Myocyte (in vitro differentiated cells): ENCODE measurements at places on chromosomes 4 and X. TPM values are rescaled to one million over a fixed set of nuclear protein-coding genes. Genes with fewer than 3 reads are reported as not detected.

DNA sequence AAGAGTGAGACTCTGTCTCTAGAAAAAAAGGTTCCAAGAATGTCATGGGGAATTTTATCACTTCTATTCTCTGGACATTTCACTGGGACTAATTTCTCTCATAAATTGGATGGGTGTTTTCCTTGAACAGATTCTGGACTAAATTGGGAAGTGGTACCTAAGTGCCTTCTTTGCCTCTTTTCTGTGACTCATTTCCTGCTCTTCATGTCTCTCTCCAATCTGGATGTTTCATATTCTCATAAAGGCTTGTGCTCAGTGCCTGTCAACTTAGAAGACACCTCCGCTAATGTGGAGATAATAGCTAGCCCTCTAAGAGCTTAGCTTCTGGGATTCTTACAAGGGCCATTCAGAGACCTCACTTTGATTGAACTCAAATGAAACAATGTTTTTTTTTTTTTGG lies 38.0 kb upstream of the IGFBP7 start:
- no peak for DNase-seq

- no peak for DNase-seq
Observed at GRCh38 chrX:120293015-120293414, 18.2 kb downstream of the TMEM255A start.

GRCh38 chr4:183714626-183715025 lies 55.5 kb downstream of the TRAPPC11 start:
- peak; percentile 11 for DNase-seq

CFI gene
- 1.4 and 1.5 TPM in 2 replicates for total RNA-seq

DNA sequence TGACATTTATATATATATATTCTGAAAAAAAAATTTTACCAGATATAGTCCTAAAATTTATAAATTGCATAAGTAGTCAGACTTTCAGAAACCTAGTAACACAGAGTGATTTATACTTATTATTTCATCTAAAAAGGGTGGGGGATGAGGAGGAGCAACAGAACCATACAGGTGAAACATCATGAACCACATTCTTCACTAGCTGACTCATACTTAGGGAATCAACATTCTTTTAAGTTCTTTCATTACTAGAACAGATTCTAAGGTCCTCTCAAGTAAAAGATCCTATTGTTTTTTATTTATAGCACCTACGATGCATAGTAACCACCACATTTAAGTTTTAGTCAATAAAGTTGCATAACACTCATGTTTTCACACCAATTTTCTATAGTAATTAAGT lies 166.1 kb downstream of the LRBA start:
- no peak for DNase-seq

DNA sequence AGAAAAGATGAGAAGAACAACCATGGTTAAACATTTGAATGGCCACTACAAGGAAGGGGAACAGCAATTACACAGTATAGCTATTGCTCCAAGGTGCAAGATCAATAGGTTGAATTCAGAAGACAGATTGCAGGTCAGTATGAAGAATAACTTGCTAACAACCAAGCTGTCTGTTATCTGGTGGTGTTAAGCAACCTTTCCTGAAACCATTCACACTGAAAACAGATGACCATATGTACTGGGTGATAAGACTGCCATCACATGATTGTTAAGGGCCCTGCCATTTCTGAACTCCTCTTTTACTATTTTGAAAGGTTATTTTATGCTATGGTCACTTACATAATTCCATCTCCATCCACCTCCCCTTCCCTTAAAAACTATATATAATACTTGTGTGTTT lies 6.8 kb downstream of the GABRA3 start:
- no peak for DNase-seq

DNA sequence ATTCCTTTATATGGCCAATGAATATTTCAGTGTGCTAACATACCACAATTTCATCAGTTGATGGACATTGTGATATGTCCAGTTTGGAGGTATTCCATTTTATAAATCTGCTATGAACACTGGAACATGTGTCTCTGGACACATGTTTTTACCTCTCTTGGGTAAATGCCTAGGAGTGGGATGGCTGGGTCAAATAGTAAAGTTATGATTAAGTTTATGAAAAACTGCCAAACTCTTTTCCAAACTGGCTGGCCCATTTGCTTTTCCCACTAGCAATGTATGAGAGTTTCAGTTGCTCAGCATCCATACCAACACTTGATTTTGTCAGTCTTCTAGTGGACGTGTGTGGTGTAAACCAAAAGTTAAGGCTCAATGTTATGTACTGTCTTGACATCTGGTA lies 40.5 kb downstream of the CEP44 start:
- no peak for DNase-seq

DNA sequence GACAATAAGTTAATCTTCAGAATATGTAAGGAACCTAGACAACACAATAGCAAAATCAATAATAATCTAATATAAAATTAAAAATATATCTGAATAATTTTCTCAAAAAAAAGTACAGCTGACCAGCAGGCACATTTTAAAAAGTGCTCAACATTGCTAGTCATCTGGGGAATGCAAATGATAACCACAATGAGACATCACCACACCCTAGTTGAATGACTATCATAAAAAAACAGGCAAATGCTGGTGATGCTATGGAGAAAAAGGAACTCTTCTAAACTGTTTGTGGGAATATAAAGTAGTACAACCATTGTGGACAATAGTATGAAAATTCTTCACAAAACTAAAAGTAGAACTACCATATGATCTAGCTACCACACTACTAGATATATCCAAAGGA lies 956.9 kb upstream of the NDST4 start:
- DNase-seq, result peak; percentile 46

DNA sequence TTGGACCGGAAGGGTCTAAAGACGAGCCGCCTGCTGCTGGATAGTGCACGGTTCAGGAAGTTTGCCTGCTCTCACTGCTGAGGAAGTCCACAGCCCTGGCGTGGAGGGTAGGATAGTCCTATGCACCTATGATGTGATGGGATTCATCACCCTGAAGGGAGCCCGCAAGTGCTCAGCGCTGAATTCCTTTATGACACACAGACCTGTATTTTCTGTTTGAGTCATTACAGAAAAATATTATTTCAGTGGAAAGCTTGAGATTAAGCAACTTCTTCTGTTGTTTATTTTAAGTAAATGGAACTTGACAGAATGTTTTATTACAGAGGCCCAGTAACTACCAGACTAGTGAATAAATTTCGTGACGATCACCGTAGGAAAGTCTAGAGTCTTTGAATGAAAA lies 123.2 kb downstream of the TRIML1 start:
- DNase-seq, result no peak

NHS gene
- 0.51 and 0.68 TPM in 2 replicates for total RNA-seq

ART3 gene
- total RNA-seq, result not detected in 2 replicates

MYOZ2 gene
- 153 and 182 TPM in 2 replicates for total RNA-seq

DNA sequence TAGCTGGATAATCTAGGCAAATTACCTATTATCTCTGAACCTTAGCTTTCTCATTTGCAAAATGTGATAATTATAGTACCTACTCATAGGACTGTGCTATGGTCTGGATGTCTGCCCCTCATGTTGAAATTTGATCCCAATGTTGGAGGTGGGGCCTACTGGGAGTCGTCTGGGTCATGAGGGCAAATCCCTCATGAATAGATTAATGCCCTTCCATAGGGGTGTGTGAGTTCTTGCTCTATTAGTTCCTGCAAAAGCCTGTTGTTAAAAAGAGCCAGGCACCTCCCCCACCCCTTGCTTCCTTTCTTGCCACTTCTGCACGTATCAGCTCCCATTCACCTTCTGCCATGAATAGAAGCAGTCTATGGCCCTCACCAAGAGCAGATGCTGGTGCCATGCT lies 73.9 kb downstream of the SERTM2 start:
- no peak for DNase-seq

- DNase-seq, result no peak
Observed at GRCh38 chr4:60422439-60422838, 777.7 kb upstream of the ADGRL3 start.

DNA sequence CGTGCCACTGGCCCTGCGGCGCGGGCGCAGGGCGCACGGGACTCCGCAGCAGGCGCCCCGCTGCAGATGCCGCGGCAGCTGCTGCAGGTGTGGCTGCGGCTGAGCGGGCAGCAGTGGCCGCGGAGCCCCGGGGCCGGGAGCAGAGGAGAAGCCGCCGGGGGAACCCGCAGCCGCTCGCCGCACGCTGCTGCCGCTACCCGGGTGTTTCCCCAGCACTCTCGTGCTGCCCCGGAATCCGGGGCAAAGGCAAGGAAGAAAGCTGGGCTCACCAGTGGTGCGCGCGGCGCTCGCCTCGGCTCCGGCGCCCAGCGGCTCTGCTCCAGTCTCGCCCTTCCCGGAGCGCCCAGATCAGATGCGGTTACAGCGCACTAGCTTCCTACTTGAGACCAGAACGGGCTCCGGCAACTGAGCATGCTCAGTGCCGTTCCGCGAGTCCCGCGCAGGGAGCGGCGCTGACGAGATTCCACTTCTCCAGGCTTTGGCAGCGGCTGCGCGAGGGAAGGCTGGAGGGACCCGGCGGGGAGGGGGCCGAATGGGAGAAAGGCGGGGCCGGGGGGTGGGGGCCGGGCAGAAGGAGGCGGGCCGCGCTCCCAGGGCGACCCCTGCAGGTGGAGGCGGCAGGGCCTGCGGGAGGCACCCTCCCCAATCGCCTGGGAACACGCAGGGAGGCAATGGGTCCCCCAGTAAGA lies at the start of gene APBB2:
TSS of gene APBB2 (minus strand) at position 407 of the 689 bp plus-strand sequence. CDS start 181,288 bp downstream, outside the sequence.
- peak; percentile 99 for DNase-seq

PNMA6F gene
- not detected in 2 replicates for total RNA-seq

BBS12 gene
- total RNA-seq, result 7.1 and 7.8 TPM in 2 replicates

DNA sequence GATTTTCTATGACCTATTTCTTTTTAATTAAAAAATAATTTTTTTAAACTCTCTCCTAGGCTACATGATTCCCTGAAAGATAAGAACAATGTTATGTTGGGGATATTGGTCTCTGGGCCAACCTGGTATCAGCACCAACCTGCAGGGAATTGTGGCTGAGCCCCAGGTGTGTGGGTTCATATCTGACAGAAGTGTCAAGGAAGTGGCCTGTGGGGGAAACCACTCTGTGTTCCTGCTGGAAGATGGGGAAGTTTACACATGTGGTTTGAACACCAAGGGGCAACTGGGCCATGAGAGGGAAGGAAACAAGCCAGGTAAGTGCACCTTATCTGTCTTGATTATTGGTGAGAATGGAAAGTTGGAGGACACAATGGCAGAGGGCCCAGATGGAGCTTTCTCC lies 13.5 kb downstream of the HERC3 start:
- DNase-seq, result no peak

GRCh38 chr4:144208074-144208473 lies 67.6 kb upstream of the GYPA start:
- DNase-seq, result no peak

DNA sequence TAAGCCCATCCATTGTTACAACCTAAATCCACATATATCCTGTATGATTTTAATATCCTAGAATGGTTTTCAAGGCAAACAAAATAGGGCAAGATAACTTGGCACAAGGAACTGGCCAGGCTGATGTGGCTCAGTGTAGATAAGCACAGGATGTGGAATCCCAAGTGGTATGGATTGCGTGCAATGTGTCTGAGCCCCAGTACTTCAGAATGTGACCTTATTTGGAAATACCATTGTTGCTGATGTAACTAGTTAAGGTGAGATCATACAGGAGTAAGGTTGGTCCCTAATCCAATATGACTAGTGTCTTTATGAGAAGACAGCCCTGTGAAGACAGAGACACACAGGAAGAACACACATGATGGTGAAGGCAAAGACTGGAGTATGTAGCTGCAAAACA lies 72.4 kb downstream of the IL21 start:
- DNase-seq, result no peak

TGIF2LX gene
- not detected in 2 replicates for total RNA-seq

DNA sequence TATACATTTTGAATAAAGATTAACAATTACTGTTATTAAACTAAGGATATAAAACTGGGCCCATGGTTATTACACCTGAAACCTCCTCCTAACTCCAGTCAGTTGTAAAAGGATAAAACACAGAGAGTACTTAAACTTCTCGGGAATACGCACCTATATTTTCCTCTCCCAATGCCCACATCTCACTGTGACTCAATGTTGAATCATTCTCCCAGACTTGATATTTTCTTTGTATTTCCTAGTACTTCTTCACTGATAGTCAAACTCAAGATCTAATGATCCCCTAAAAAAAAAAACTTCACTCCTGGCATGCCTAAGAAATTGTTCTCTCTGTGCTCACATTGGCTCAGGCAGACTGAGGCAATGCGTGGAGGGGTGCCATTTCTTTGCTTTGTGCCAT lies 212.5 kb upstream of the DKK2 start:
- no peak for DNase-seq

DNA sequence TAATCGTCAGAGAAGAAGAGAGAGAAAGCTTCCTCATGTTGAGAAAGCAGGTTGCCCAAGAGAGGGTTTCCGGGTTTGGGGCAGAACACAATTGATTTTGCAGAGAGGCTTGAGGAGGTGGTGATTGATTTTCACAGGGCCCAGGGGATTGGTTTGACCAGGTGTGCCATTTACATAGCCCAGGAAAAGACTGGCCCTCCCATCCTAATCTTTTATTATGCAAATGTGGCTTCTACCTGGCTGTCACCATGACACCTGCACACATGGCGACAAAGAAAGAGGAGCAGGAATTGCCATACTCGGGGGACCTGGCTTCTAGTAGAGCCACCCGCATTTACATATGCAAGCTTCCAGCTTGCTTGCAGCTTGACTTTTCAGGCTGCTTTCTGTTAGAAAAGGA lies 405.3 kb downstream of the PPP4R3C start:
- no peak for DNase-seq

DNA sequence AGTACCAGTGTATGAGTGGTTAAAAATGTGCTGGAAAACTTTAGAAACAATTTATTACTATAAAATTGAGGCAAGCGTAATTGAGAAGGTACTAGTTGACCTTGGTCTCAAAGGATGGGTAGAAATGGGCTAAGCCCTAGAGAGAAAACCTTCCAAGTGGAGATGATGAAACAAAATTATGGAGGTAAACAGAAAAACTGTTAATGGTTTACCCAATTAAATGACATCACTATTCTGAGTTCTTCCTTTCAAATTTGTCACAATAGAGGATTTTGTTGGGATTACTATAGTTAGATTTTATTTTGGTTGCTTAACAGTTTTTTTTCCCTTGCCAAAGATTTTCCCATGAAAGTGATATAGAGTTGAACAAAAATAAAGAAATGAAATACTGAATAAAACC lies 1302.5 kb upstream of the TENM3 start:
- no peak for DNase-seq

GRCh38 chr4:10083861-10084641 lies 32.5 kb downstream of the WDR1 start:
- no peak for DNase-seq

FGFBP2 gene
- 3.0 TPM in 1 of 2 replicates, not detected in the other for total RNA-seq

GRCh38 chrX:27583976-27584375 lies 6.2 kb upstream of the DCAF8L2 start:
- no peak for DNase-seq

DNA sequence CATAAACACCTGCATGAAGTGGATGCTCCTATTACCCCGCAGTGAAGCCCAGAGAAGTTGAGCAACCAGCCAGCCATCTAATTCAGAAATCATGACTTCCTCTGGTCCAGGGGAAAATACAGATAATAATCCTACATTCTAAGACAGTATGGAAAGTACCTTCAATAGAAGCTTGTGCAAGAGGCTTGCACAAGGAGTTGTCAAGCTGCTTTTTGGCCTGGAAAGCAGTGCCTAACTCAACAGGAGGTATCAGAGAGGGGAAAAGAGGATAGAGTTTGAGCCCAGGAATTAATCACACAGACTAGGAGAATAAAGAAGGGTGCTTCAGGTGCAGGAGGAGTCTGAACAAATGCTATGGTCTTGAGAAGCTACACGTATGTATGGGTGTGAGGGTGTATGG lies 26.7 kb downstream of the TMEM192 start:
- DNase-seq, result no peak

INPP4B gene
- total RNA-seq, result 63.9 and 143 TPM in 2 replicates

DCHS2 gene
- 0.03 and 0.05 TPM in 2 replicates for total RNA-seq

RS1 gene
- total RNA-seq, result not detected in 2 replicates
